ENCODE measurements at places on chromosomes 11 and 22.

DNA sequence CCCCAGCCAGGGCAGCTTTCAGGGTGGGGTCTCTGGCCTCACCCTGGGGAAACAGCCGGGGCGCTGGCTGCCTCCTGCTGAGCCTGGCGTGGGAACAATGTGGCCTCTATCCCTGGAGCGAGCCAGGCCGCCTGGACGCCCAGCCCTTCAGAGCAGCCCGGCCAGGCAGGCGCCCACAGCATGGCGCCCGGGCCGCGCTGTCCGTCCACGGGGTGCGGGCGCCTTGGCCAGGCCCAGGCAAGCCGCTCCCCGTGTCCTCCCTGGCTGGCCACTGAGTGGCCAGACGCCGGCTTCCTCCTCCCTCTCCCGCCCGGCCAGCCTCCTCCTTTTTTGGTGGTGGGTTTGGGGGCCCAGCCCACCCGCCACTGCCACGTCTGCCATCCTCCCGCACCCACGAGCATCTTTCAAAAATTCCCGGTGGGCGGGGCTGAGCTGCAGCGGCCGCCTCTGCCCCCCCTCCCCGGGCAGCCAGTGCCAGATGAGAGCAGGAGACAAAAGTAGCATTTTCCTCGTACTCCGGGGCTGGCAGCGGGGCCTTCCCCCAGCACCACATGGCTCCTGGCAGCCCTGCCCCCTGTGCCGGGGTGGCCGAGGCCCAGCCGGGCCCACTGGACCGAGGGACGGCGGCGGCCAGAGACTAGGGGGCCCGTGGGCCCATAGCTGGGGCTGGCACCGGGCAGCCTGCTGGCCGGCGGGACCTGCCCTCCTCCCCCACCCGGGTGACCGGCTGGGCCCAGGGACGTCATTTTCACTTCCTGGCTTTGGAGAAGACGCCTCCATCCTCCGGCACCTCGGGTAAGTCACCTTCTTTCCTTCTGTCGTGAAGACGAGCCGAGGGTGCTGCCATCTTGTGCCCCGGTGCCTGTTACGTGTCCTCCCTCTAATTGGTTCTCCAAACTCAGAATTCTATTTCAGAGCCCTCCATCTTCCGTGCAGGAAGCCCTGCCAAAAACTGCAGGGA, 70.2 kb upstream of the PPARA start:
- DNase-seq, result peak; percentile 72

GRCh38 chr22:23580576-23581259, 628 bp upstream of the IGLL1 start:
- no peak for DNase-seq

DNA sequence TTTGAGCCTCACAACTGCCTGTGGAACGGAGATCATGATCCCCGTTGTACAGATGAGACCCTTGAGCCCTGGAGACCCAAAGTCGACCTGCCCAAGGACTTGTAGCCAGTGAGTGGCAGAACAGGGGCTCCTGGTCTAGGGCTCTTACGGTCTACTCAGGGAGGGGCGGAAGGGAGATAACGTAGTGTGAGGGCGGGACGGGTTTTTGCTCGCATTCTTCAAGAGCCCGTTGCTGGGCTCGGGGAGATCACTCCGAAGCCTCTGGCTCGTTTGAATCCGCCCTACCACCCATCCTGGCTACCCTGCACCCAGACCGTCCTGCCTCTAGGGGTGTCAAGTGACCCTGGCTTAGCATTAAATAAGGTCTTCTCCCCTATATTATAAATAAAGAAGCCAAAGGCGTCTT, 639 bp downstream of the CRY2 start:
- DNase-seq, result no peak

- DNase-seq, result no peak
Observed at GRCh38 chr22:22446517-22446916, 62.0 kb downstream of the ZNF280B start.

GRCh38 chr11:113932788-113933187, 28.2 kb downstream of the HTR3B start:
- DNase-seq, result no peak

Measured in pancreas (tissue), 10 donors.